ACHN (cell line): ENCODE measurements at places on chromosomes 12 and 14.

- DNase-seq = no peak
Observed at GRCh38 chr14:65628664-65629063, 216.1 kb downstream of the FUT8 start.

GRCh38 chr14:76090616-76091391, 60.9 kb upstream of the GPATCH2L start:
- no peak for DNase-seq

GRCh38 chr12:32201976-32202375, 95.3 kb downstream of the BICD1 start:
- DNase-seq = no peak

GRCh38 chr12:89250213-89250612, 102.1 kb downstream of the DUSP6 start:
- DNase-seq = no peak

- DNase-seq = no peak
Observed at GRCh38 chr14:101404426-101405170, 156.7 kb upstream of the DIO3 start.
